PC-9 (cell line): ENCODE measurements at places on chromosomes 1 and 21. TPM values are rescaled to one million over a fixed set of nuclear protein-coding genes. Genes with fewer than 3 reads are reported as not detected.

The FAM151A gene
- total RNA-seq: not detected in 2 replicates

The AKIRIN1 gene
- total RNA-seq: 76.9 and 80.0 TPM in 2 replicates

The COL6A1 gene
- total RNA-seq: 43.1 and 51.8 TPM in 2 replicates

The CDC14A gene
- total RNA-seq: 2.1 and 2.8 TPM in 2 replicates

The RPS6KA1 gene
- total RNA-seq: 60.5 and 68.5 TPM in 2 replicates

The REN gene
- 0.81 TPM in 1 of 2 replicates, not detected in the other for total RNA-seq

The CHRM3 gene
- total RNA-seq: 3.2 and 6.1 TPM in 2 replicates

The NEXN gene
- 0.92 and 1.2 TPM in 2 replicates for total RNA-seq

DNA sequence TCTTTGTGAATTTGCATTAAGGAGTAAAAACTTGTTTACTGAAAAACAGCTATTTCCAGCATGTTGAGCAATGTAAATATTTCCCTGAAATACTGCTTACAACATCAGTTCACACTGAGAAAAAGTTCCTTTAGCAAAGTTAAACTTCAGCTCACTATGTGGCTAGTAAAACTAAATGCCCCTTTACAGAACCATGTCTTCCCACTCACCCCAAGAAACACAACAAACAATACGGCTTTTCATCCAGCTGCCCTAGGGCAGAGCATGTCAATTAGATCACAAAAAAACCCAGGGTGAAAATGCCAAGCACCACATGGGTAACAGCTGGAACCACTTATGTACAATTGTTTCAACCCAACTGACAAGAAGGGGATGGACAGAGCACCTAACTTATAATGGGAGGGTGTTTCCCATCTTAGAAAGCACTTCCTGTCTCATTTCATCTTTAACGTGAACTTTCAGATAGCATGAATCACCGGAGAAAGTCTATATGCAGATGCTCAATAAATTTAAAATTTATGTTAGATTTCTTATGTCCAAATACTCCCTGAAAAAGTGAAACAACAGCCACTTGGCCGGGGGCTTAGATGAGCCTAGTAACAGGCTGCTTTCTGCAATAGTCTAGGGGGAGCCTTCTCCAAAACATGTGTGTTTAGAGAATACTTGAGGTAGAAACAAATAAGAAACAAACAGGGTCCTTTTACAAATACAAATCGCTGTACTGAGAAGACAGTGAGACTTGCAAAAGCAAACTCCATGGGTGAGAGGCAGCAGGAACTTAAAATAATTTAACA is 6.6 kb downstream of the NID1 start:
- no peak for DNase-seq

DNA sequence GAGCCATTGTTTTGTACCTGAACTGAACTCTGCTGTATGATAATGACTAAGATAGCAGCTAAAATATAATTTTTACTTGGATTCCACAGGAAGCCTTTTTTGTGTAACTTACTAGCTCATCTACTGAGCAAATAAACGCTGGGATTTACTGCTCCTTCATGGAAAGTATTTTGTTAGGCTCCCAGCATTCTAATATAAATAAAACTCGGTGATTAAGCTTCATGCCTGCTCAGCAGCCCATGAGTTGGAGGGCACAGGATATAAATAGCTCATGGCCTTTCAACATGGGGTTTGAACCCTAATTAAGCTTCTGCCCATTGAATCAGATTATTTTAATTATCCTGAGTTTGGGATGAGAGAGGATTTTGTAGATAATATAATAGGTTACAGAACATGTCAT is 180.0 kb downstream of the PCP4 start:
- DNase-seq: no peak

GRCh38 chr1:182446033-182446669 is 3.8 kb upstream of the RGSL1 start:
- peak; percentile 9 for DNase-seq

- no peak for DNase-seq
Observed at GRCh38 chr1:50308878-50309277, 114.4 kb downstream of the DMRTA2 start.

DNA sequence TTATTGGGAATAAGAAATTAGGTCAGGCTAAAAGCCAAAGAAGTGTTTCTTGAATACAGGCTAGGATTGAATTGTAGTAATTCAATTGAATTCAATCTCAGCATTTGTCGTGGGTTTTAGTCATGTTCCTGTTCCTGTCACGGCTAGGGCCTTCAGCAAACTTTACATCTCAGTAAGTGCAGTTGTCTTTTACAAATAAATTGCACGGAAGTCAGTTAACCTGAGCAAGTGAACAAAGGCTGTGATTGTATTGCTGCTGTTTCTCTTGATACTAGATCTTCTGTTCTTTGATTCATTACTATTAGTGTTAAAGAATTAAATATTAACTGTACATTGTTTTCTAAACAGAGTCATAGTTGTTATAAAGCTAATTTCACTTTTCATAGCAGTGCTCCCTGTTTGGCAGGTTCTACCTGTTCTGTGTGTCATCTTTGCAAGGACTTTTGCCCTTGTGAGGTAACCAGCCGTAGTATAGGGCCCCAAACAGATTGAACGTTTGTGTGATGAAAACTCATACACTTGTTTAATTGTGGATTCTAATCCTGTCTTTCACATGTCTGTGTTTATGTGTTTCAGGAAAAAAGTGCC is 164.4 kb downstream of the EDEM3 start:
- peak; percentile 49 for DNase-seq

DNA sequence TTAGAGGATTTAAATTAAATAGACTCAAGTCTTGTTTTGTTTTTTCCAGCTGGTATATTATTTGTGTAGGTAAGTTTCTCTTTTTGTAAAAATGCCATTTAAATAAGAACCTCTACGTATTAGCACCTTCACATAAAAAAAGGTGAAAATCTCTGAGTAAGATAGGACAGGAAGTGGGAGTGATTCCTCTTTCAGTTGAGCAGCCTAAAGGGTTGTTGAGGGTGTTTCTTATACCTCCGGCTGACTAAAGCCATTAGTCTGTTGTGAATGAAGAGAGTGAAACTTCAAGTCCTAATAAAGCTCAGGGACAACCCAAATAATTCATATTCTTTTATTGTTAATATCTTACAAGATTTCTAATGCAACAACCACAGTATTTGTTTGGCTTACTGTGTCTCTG is 188.7 kb downstream of the CHRM3 start:
- DNase-seq: no peak

DNA sequence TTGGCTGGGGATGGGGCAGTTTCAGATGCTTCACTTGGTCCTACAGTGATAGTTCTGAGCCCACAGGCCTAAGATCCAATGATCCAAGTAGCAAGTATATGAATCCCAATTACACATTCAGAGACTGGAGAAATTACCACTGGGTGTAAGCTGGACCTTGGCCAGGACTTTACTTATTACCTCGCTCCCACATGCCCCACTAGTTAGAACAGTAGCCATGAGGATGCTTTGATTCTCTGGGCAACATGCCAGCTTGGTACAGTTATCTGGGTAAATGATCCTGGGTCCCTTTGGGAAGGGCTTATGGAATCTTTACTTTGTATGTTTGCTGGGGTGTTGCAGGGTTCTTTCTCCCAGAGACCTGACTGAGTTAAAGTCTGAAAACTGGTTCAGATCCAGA is 5.0 kb upstream of the FCAMR start:
- no peak for DNase-seq

GRCh38 chr1:181152892-181153633 is 64.6 kb downstream of the IER5 start:
- no peak for DNase-seq

GRCh38 chr1:100250264-100250663 is 630 bp upstream of the DBT start:
- DNase-seq: no peak

GRCh38 chr1:65449214-65449823 is 28.9 kb downstream of the LEPR start:
- no peak for DNase-seq

GRCh38 chr1:180533266-180533987 is 25.3 kb upstream of the OVAAL start:
- DNase-seq: no peak

DNA sequence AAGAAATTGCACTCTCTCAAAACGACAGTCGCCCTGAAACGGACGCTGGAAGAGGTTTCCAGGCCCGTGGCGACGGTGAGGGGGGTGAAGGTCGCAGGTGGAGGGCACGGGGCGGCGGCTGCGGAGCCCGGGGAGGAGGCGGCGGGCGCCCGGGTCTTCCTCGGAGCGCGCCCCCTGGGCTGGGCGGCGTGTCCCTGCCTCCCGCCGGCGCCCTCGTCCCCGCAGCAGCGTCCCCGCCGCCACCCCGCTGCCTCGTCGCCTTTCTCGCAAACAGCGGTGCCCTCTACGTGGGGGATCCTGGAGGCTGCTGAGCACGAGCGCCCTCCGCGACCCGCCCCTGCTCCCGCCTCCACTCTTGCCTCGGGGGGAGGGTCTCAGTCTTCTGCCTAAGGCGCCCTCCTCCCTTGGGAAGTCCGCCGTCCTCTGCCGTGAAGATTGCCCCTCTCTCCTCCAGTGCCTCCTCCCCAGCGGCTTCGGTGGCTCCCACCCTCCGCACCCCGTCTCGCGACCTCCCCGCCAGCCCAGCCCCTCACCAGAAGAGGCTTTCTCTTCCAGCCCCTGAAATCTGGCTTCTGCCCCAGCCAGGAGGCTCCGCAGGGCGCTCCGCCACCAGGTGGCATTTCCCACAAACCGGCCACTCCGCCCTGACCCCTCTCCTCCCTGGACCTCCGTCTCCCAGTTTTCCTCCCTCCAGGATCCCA is 227.4 kb downstream of the SDCCAG8 start:
- DNase-seq: no peak

- DNase-seq: peak; percentile 46
Observed at GRCh38 chr1:35726450-35727433, 8.1 kb upstream of the C1orf216 start.

DNA sequence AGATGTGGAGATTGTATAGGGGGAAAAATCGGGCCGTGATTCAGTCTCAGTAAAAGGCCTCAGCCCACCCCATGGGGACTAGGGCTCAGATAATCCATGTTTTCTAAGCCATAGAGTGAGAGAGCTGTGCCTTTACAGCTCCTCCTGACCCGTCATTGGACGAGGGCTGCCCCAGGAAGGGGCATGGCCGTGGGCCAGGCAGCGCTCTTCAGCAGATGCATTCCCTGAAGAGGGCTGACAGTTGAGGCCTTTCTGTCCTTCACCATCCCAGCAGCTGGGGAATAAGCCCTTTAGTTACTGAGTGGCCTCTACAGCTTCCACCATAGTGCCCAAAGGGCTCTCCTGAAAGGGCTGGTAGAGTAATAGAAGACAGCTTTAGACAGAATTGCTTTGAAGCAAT is 57.2 kb downstream of the ST3GAL3 start:
- DNase-seq: no peak

GRCh38 chr1:11736746-11737639 is 1.1 kb downstream of the AGTRAP start:
- DNase-seq: peak; percentile 19
